Stimulated activated CD4-positive, alpha-beta T cell treated with anti-CD3 and anti-CD28 coated beads, Interleukin-12 subunit alpha, Interleukin-12 subunit beta, amount 100 ng/mL, for 48 hours (primary cell): ENCODE measurements at places on chromosomes 2 and 18.

DNA sequence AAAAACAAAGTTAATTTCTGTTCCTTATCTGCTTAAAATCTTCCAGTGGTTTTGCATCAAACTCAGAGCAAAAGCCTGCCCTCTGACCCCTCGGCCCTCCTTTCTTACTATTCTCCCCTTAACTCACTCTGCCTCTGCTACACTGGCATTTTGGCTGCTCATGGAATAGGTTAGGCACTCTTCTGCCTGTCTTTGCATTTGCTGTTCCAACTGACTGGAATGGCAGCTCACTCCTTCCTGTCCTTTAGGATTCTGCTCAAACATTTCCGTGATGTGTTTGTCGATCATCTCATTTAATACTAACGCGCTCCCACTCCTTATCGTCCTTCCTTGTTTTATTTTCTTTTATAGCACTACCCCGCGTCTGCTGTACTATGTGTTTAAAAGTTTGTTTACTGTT lies 815 bp downstream of the CEBPZ start:
- no peak for DNase-seq

- DNase-seq = peak; percentile 55
Observed at GRCh38 chr2:205766779-205767359, 84.6 kb downstream of the NRP2 start.

GRCh38 chr2:111930875-111931274 lies 32.5 kb downstream of the MERTK start:
- no peak for DNase-seq

DNA sequence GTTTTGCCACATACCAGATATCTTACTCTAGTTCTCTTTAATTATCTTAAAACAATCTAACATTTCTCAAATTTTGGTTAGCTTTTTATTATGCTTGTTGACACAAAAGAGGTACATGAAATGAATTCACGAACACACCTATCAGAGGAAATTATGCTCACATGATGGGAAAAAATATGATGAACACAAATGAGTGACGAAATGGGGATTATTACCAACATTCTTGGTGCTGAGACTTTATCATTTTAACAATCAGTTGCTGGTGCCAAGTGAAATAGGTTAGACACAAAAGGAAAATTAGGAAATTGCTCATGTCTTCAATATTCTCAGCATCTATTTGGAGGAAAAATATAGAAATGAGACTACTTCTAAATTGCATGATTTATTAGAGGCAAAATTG lies 944.7 kb upstream of the NRXN1 start:
- no peak for DNase-seq

- peak; percentile 72 for DNase-seq
Observed at GRCh38 chr2:26184555-26185303, 11.8 kb downstream of the GAREM2 start.

GRCh38 chr2:149661844-149662243 lies 74.3 kb upstream of the MMADHC start:
- DNase-seq = no peak

- no peak for DNase-seq
Observed at GRCh38 chr18:7064346-7064745, 53.3 kb downstream of the LAMA1 start.

GRCh38 chr18:35616664-35617423 lies 35.3 kb downstream of the GALNT1 start:
- peak; percentile 50 for DNase-seq

DNA sequence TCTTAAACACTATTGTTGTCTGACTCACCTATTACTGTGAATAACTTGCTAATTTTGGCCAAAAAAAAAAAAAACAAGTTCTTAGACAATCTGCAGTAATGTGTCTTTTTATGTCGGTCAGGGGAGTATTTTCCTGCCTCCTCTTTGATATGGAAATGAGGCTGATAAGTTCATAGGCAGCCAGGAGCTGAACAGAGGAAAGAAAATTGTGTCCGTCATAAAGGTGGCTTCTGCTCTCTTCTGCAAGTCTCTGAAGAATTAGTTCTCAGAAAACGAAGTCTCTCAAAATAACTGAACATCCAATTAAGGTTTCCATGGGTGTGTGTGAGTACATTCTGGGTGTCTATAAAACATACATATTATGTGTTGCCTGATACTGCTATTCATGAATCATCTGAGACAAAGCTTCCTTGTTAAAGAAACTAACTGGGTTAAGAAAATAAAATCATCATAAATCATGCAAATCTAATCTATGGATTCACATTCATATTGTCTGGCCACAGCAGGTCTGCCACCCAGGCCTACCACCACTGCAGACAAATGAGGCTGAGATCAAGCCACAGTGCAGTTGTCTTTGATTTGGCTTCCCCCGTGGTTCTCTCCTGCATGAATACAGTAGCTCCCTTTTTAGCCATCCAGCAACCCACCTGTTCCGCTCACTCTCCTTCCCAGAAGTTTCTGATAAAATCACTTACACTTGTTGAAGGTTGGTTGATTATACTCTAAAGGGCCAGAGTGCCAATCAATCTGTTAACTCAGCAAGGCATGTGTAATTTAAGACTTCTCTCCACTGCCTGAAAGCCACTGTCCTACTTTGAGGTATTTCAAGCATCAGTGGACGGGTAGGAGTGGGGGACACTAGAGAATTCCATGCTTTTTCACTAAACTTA lies 19.4 kb upstream of the SP5 start:
- DNase-seq = no peak

DNA sequence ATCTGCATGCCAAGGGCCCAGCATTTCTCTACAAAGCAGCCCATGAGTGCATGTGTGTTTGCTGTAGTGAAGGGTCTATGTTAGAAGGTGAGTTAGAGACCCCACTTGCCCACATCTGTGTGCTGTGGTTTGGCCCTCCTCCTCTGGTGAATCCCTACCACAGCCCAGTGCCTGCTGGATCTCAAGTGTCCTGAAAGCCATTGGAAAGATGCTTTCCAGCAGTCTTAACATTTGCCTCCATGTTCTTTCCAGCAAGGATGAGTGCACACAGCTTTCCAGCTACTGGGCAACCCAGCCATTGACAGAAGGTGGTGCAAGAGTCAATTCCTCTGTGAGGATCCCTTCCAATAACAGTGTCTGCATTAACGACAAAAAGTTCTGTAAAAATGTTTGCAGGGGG lies 13.6 kb downstream of the CRIM1 start:
- DNase-seq = no peak

DNA sequence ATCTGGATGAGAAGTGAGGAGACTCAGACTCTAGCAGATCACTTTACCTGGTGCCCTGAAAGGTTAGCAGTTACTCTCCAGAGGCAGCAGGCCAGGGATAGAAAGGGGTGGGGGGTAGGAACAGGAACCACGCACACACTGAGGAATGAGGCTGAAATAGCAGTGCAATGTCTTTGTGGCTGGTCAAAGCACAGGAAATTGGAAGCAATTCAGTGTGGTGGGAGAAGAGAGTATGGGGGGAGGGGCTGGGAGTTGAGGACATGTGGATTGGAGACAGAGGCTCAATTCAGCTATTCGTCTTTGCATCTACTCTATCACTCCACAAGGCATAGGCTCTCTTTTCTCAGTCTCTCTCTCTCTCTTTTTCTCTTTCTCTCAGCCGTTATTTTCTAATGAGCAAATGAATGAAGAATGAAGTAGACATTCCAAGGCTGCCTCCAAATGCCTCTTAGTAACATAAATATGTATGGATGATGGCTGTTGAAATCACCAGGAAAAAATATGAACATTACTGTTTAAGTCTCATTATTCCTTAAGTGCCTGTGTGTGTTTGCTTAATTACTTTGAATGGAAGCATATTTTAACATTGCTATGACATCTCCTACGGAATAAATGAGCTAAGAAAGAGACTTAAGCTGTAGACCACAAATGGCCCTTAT lies 979.4 kb downstream of the TSN start:
- DNase-seq = no peak

DNA sequence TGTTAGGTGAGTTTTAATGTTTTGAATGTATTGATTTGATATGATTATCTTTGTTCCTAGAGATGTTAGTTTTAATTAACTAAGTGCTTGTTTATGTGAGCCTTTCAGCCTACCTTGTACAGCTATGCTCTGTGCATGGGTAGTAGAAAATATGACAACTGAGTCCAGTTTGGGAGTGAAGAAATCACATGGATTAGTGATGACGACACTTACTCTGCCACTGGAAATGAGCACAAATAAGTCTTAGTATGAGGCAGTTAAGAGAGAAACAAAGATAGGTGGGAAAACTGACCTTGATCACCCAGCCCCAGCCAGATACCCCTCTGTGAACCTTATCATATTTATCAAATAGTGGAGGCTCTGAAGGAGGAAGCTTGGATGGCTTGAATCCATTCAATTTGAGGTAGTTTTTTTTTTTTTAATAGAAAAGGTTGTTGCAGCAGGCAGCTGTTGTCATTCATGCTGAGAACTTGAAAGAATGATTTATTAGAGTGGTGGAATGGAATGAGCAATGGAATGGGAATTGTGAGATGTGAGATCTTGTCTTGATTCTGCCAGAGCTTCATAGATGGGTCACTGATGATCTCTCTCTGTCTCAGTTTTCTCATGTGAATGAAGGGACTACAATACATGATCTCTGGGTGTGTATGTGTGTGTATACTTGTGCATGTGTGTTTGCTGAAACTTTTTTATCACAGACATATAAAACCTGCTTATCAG lies 96.4 kb downstream of the MAP3K20 start:
- no peak for DNase-seq

GRCh38 chr2:172437419-172438341 lies 10.3 kb downstream of the ITGA6 start:
- no peak for DNase-seq

GRCh38 chr2:12688091-12688490 lies 28.6 kb upstream of the TRIB2 start:
- no peak for DNase-seq

GRCh38 chr2:75728614-75729419 lies 18.1 kb upstream of the GCFC2 start:
- no peak for DNase-seq

DNA sequence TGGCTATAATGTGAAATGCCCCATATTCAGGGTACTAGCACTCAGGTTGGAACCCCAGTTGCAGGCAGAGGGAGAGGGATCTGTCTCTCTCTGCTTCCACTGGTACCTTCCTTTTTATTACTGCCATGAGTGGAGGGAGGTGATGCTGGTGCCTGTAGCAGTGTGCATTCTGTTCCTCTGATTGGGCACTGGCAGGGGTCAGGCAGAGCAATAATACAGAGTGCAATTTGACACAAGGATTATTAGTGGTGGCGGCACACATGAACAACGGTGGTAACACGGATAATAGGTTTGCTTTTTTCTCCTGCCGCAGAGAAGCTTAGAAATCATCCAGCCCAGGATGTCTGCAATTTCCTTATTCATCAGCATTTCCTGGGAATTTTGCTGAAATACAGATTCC lies 525.7 kb downstream of the SLC4A3 start:
- DNase-seq = no peak

- DNase-seq = no peak
Observed at GRCh38 chr2:202436626-202437025, 60.5 kb downstream of the BMPR2 start.

- no peak for DNase-seq
Observed at GRCh38 chr2:102735416-102736109, 26.3 kb upstream of the TMEM182 start.

DNA sequence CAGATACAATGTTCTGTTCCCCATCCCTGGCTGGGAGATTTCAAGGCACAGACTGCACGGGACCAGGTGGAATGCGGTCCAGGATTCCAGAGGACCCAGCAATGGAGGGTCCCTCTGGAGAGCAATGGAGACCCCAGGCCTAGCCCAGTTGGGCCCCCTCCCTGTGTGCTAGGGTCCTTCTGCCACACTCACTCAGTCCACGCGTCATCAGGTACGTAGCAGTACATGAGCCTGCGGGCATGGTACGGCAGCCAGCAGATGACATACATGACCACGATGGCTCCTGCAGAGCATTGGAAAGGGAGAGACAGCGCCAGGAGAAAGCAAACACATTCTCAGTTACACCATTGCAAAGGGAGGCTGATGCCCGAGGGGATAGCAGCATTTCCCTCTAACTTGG lies 10.1 kb downstream of the NTSR2 start:
- DNase-seq = no peak

DNA sequence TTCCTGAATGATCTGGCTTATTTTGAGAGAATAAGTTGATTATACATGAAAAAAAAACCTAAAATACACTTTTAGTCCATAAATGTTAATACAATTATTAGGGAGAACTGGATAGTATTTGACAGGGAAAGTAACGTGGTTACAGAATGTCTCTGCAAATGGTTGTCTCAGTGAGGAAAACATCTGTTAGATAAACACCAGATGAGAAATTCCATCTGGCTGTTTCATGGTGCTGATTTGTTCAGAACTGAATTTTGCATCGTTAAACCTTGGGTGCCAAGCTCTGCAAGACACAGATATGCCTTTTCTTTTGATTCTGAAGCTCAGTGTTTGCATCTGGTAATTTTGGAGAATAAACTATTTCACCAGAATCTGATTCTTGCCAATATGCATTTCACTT lies 90.4 kb downstream of the SCN3A start:
- DNase-seq = no peak

DNA sequence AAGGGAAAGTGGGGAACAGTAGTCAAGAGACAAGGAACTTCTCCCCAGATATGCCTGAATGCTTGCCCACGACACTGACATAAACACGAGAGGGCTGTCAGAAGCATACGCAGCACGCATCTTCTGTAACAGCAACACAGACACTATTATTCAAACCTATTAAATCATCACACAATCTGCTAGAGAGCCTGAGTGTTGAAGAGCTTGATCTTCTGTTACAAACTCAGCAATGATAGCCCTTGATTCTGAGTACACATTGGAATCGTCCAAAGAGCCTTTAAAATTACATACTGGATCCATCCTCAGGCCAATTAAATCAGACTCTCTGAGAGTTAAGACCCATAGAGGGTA lies 111.6 kb downstream of the ZNF521 start:
- DNase-seq = no peak

DNA sequence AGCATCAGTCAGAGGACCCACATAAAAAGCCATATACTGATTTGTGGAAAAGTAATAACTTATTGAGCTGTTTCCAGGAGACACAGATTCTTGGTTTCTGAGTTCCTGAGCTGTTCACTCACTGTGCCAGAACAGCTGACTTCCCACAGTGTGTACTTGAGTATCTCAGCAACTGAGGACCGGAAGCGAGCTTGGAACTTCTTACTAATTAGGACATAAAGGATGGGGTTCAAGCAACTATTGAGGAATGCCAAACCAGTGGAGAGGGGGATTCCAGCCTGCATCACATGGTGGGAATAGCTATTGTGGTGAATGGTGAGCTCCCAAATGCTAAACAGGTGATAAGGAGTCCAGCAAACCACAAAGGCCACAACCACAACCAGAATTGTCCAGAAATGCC lies 16.4 kb downstream of the EEF1B2 start:
- no peak for DNase-seq

DNA sequence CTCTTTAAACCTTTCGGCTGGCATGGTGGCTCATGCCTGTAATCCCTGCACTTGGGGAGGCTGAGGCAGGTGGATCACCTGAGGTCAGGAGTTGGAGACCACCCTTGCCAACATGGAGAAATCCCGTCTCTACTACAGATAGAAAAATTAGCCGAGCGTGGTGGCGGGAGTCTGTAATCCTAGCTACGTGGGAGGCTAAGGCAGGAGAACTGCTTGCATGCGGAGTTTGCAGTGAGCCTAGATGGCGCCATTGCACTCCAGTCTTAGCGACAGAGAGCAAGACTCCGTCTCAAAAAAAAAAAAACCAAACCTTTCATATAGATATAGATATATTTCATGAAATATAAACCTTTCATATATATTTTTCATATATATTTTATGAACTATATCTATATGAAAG lies 864.7 kb downstream of the TRIB2 start:
- no peak for DNase-seq
